ENCODE measurements at places on chromosomes 2 and 18.

- DNase-seq = no peak
Measured at GRCh38 chr2:235963853-235964577, 204.2 kb downstream of the GBX2 start.

DNA sequence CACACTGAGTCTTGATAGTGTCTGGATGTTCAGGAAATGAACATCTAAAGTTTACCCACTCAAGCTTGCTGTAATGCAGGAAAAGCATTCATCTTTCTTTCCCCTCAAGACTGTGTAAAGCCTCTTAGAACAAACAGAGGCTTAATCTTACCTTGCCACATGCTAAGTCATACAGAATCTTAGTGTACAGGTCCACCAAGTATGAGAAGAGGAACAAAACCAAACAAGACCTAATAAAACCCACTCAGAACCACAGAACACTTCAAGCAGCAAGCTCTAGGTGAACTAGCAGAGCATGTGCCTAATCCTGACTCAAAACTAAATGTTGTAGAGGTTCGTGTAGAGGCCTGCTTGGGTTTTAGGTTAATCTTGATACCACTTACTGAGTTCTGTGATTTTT is 97.6 kb downstream of the SPTBN1 start:
- DNase-seq = no peak

GRCh38 chr2:108324531-108325255 is 36.0 kb downstream of the SULT1C2 start:
- DNase-seq = no peak

GRCh38 chr2:161199912-161200701 is 39.9 kb downstream of the TANK start:
- no peak for DNase-seq

DNA sequence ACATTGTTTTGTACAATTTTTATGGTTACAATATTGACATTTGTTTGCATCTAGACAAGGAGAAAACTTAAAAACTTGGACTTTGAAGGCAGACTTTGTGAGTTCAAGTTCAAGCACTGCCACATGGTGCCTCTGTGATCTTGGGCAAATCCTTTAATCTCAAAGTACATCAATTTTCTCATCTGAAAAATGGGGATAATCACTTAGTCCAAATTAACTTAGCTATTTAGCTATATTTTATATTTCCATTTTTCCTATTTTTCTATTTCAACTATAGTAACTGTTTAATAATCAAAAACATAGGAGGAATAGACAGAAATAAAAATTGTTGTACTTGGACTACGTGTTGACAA is 38.7 kb downstream of the IL1R2 start:
- no peak for DNase-seq

DNA sequence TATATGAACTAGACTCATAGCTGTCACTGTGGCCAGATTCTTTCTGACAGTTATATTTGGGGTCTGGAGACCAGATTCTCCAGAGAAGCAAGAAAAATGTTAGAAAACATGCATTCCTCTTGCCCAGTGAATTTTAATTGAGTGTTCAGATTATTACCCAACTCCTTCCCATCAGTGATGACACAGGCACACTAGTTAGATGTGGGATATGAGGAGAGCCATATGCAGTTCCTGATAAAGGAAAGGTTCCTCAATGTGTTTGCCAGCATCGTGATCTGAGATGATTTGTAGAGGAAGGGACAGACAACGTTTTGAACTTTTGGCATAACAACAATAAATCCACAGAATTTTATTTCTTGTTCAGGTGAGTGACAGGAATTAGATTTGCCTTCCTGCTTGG is 308.6 kb downstream of the PIEZO2 start:
- no peak for DNase-seq

- DNase-seq = no peak
Measured at GRCh38 chr2:62034715-62035114, 129.2 kb downstream of the COMMD1 start.

DNA sequence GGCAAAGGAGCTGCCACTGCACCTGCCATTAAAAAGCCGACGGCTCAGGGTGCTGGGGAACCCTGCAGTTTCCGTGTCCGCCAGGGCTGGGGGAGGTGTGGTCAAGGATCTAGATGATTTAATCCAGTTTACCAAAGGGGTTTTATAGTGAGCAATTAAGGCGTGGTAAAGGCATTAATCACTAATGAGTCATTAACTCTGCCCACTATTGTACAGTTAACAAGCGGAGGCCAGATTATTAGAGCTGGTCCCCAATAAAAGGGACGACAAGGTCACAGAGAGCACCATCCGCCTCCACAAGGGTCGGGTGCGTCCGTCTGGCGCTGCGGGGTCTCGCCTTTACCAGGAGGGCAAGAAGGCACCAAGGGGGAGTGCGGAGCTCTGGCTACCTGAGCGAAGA is 9.6 kb downstream of the RAX start:
- no peak for DNase-seq

GRCh38 chr2:67037655-67038054 is 359.5 kb upstream of the ETAA1 start:
- DNase-seq = no peak

GRCh38 chr2:52884761-52885352 is 882.7 kb upstream of the CHAC2 start:
- DNase-seq = no peak

GRCh38 chr18:3093624-3094337 is 80.8 kb upstream of the LPIN2 start:
- DNase-seq = no peak

GRCh38 chr2:23601301-23601965 is 216.5 kb downstream of the KLHL29 start:
- no peak for DNase-seq

- DNase-seq = no peak
Measured at GRCh38 chr2:95274291-95275150, at the start of gene PROM2. Gene PROM2, plus strand, starts transcription at chr2:95274449. Its CDS starts 137 bp downstream, at chr2:95274586.

- no peak for DNase-seq
Measured at GRCh38 chr2:128714851-128715312, 396.2 kb upstream of the HS6ST1 start.

- DNase-seq = no peak
Measured at GRCh38 chr2:33535421-33535820, 59.0 kb downstream of the RASGRP3 start.

DNA sequence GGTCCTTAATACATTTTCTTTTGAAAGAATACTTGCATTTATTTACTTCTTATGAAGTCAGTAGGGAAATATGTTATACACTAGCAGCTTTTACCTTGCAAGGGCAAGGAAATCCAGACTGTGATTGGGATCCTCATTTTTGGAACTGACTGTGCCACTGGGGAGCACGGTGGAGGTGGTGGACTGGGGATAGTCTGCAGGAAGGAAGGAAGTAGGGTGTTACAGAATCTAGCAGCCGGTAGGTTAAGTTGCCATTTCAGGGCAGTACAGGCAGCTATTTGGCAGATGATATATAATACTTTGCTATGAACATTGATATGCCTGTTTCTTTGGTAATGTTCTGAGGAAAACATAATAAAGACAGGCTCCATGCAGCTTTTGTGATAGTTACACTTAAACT is 238.3 kb downstream of the PHLPP1 start:
- DNase-seq = no peak

- DNase-seq = no peak
Measured at GRCh38 chr2:719734-720133, 42.5 kb upstream of the TMEM18 start.

DNA sequence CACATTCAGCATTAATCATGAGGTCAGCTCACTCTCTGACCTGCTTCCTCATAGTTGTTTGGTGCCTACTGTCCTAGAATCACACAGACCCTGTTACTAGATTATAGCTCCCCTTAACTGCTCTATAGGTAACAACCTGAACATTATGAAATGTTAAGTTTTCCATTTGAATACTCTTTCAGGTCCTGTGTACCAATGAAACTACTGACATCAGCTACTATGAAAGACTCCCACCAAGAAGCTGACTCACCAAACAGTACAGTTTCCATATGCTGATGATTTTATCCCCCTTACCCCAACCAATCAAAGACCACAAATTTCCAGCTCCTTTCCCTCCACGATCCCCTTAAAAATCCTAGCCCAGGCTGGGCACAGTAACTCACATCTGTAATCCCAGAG is 56.3 kb downstream of the SRBD1 start:
- peak; percentile 59 for DNase-seq

DNA sequence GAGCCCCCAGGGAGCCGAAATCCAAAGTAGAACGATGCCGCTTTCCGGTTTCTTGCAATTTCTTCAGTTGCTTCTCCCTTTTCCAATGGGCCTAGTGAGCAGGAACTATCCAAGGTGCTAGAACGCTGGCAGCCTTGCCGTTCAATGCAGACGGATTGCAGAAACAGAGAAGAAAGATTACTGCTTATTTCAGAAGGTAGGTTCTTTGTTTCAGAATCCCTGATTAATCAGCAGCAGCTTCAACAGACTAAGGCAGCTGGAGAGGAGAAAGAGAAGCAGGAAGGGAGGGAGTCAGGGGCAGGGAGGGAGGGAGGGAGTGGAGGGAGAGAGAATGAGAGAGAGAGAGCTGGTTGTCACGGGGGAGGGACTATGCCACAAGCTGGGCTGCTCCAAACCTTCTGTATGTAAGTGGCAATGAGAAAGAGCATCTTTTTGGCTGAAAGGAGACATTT is 576 bp downstream of the NYAP2 start:
- no peak for DNase-seq

DNA sequence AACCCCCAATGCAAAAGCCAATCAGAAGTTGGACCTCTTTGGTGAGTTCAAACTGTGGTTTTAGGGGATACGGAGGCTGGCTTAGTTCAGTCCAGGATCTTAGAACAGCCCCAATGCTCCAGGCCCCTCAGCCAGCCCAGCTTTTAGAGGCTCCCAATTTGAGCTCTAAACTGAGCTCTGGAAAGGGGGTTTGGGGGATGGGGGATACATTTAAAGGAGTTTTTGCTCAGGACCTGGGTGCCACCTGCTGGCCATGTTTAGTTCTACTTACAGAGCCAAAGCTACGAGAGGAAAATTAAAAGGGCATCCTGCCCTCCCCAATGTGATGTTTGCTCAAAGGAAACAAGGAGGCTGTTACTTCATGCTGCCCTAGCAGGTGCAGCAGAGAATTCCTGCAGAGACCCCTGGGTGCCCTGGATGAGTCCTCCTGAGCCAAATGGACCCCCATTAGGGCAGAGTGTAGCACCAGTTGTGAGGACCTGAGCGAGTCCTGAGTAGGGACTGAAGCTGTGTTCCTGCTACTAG is 15.9 kb upstream of the TMEM214 start:
- peak; percentile 70 for DNase-seq

GRCh38 chr2:24945907-24946306 is 25.8 kb downstream of the DNAJC27 start:
- DNase-seq = no peak

- DNase-seq = peak; percentile 82
Measured at GRCh38 chr2:27262379-27263286, at the start of gene SLC30A3. Gene SLC30A3, minus strand, starts transcription at chr2:27263047. Its CDS starts 141 bp downstream, at chr2:27262906.

GRCh38 chr18:73777356-73778031 is 370.1 kb downstream of the FBXO15 start:
- DNase-seq = no peak

GRCh38 chr2:168475636-168476035 is 19.6 kb downstream of the CERS6 start:
- DNase-seq = no peak

DNA sequence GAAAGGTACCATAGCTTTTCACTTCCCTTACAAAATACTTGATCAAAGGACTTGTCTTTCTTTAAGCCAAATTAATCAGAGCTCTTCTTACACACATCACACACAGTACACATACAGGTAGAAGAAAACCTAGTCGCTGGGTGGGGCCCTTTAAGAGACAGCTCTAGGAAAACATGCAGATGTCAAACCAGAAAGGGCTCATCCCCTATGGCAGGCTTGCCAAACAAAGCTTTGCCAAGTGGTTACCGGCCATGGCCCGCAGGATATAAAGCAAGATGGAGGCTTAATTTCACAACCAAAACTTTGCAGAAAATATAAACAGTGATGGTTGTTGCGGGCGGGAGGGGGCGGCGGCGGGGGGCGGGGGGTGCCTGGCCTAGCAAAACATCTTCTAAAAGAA is 2156.0 kb upstream of the PIK3C3 start:
- DNase-seq = no peak

GRCh38 chr18:60145776-60146175 is 226.8 kb downstream of the MC4R start:
- no peak for DNase-seq

DNA sequence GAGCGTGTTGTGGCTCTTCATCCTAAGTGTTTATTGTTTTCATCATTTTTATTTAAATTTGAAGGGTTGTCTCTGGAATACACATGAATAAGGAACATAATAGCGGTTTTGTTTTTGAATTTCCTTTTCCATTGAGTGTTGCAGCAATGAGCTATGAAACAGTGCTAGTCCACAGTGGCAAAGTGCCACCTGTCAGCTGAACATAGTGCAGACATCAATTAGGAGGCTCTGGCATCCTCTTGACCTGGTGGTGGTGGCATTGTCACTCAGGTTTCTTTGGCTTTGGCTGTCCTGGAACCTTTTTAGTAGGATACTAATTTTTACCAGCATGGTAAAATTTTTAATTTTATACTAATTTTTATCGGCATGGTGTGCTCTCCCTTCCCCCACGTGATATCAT is 63.2 kb downstream of the UGGT1 start:
- no peak for DNase-seq

- DNase-seq = no peak
Measured at GRCh38 chr2:25305775-25306174, 36.0 kb downstream of the DNMT3A start.

DNA sequence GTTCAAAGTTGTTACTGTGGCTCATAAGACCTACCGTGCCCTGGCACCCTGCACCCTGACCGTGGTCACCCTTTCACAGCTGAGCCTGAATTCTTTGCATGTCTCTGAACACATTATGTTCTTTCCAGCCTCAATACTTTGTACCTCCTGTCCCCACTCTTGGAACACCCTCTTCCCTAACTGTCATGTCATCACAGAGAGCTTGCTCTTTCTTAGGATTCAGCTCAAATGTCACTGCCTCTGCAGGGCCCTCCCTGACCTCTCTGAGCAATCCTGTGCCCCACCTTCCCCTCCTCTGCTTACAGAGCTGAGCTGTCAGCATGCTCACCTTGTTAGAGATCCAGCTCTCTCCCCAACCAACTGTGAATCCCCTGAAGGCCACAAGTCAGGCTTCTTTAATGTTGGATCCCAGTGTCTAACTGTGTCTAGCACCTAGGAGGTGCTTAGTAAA is 15.0 kb downstream of the PRKAG3 start:
- no peak for DNase-seq

DNA sequence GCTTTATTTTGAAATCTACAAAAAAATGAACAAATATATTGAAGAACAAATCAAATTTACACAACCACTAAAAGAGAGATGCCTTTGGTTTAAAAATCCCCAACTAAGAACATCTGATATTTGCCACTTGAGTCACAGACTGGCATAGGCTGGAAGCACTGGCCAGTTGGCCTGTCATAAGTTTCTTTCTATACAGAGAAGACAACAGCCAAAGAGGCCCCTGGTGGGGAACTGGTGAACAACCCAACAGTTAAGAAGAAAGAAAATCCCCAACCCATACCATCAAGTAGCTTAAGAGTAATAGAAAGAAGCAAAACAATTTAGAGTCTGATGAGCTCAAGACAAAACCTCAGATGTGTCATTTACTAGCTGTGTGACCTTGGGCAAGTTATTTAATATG is 45.5 kb downstream of the OSR1 start:
- DNase-seq = no peak

GRCh38 chr2:179239195-179239594 is 25.4 kb downstream of the SESTD1 start:
- no peak for DNase-seq

- no peak for DNase-seq
Measured at GRCh38 chr2:111157071-111157661, 36.5 kb downstream of the BCL2L11 start.

- DNase-seq = no peak
Measured at GRCh38 chr18:41992066-41992465, 37.0 kb downstream of the PIK3C3 start.

All from activated CD8-positive, alpha-beta memory T cell treated with anti-CD3 and anti-CD28 coated beads for 24 hours (primary cell).